COLO829 (cell line): ENCODE measurements at places on chromosomes 1 and 21.
A peak's percentile ranks its signal among the peaks of the same experiment; 100 is the strongest.

DNA sequence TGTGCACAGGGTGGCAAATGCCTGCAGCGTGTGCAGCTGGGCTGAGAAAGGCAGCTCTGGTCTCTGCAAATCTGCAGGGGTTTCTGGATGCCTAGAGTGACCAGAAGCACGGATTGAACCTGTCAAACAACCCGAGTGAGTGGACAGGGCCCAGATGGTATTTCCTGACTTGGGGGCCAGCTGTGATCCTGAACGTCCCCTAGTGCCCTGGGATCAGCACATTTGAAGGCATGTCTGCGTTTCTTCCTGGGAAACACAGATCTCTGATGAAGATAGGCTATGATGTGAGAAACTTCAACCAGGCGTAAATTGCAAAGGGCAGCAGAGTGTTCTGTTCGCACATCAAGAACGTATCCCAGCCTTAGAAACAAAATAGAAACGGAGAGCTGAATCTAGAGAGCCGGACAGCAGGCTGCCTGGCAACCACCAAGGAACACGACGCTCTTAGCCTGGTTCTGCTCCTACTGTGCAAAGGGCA is 163.1 kb downstream of the KCNJ6 start:
- no peak for DNase-seq

DNA sequence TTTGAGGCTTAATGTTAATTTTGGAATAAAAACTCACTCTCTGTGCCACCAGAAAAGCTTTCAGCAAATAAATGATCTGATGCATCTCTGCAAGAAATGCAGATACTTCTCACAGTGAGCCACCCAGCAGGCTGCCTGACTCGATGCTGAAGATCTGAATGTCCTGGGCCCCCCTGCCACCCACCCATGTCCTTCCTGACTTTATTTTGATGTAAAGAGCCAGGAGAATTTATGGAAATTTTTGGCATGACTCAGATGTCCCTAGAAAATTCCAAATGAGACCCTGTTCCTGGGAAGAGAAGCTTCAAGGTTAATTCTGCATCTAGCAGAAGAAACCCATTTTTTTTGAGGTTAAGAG is 62.8 kb upstream of the COA6 start:
- no peak for DNase-seq

GRCh38 chr1:156356262-156356874 is 12.6 kb upstream of the RHBG start:
- DNase-seq = no peak

- DNase-seq = no peak
These were observed 49.7 kb downstream of the PGM1 start for GRCh38 chr1:63642901-63643300.

- DNase-seq = peak; percentile 17
These were observed 26.3 kb upstream of the TINAGL1 start for GRCh38 chr1:31549809-31550620.

- no peak for DNase-seq
These were observed 31.2 kb upstream of the RGL1 start for GRCh38 chr1:183773482-183774274.

DNA sequence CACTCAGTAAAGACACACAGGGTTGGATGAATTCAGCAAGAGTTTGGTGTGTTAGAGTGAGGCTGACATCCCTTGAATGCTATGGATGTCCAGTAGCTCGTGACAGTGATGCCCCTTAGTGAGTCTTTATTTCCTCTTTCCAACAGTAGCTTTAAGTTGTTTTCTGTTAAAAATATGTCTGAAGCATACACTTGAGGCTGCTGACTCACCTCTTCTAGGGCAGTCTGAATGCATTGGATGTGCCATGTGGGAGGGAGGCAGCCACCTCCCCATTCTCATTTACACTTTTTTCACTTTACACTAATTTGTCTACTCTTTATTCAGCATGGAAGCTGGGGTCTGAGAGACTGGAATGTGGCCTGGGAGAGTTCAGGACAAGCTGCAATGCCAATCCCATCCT is 17.6 kb downstream of the NOS1AP start:
- DNase-seq = peak; percentile 53

GRCh38 chr21:31974454-31974985 is 101.7 kb downstream of the HUNK start:
- DNase-seq = no peak

- DNase-seq = no peak
These were observed 2.2 kb downstream of the TMEM200B start for GRCh38 chr1:29121516-29121935.

DNA sequence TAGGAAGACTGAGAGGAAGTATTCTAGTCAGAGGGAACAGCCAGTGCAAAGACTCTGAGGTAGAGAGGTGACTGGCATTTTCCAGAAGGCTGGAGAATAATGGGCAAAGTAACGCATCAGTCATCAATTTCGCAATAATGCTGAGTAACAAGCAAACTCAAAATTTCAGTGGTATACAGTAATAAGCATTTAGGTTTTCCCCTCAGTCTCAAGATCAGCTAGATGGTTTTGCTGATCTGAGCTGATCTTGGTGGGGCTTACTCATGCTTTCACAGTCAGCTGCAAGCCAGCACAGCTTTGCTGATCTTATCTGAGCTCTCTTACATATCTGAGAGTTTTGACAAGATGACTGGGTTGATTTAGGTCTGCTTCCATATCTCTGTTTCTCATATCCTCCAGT is 108.7 kb downstream of the TSEN15 start:
- no peak for DNase-seq

DNA sequence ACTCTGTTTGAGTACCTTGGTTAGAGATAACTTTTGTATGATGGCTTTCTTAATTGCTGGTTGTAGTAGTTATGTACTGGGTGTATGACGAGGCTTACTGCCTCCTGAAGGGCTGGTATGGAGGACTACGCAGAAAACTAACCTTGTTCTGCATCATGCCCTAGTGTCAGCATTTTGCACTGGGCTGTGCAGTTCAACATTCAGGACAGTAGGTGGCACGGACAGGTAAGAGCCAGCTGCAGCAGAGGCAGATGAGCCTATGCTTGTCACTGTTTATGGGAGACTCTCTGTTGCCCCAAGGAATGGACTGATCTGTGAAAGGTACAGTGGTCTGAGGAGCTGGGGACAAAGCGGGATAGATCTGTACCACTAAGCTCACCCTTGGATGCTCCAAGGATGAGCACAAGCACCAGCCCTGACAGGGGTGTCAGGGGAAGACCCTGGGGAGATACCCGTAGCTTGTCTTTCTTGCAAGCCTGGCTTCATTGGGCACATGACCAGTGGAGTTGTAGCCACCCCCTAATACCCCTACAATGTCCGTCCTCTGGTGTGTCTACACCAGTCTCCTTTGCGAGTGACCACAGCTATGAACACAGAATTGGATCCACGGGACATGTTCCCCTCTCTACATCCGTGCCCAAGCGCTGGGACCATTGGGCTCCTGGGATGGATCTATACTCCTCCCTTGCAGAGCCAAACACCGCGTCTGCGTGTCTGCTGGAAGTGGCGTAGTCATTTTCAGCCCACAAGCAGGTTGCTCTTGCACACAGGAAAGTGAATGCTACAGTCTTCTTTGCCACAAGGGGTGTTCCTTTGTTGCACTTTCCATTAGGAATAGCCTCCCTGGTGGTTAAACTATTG is 51.1 kb upstream of the CFHR3 start:
- no peak for DNase-seq

- no peak for DNase-seq
These were observed 325.0 kb downstream of the ZNF326 start for GRCh38 chr1:90319918-90320317.
